ENCODE measurements at places on chromosomes 6 and 20. TPM values are rescaled to one million over a fixed set of nuclear protein-coding genes. Genes with fewer than 3 reads are reported as not detected.

DNA sequence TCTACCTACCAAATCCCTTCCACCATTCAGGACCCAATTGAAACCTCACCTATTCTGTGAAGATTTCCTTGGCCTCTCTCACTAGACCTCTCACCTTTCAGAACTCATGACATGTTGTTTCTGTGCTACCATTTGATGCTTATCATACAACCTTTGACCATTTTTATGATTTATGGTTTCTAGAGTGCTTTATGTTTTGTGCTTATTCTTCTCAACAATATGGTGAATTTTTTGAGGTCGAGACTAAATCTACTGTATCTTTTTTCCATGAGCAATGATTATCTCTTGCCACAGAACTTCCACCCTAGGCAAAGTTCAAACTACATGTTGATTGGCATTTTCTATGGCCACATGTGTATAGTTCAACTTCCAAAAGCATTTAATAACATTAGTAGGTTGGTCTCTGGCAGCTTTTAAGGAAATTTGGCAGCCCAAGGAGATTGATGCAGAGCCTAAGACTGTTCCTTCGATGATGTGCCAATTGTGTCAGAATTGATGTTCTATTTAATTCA lies 84.9 kb downstream of the OLIG3 start:
- no peak for ATAC-seq

DNA sequence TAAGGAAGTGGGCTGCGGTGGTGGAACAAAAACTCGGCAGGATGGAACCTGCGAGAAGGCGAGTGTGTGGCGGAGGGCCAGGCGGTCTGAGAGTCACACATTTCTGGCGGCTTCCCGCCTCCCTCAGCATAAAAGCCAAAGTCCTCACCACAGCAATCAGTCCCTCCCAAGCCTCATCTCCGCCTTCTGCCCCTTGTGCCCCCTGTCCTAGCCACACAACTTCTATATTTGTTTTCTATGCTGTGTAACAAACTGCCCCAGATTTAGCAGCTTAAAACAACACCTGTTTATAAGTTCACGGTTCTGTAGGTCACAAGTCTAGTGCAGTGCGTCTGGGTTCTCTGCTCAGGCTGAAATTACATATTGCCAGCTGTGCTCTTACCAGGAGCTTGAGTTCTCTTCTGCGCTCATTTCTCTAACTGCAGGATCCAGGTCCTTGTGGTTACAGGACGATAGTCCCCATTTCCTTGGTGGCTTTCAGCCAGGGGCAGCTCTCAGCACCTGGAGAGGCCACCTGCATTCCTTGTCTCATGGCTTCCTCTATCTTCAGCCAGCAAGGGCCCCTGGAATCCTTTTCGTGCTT lies 11.7 kb upstream of the SPO11 start:
- ATAC-seq: no peak

- no peak for ATAC-seq
Observed at GRCh38 chr20:24164360-24164759, 175.8 kb upstream of the GGTLC1 start.

GRCh38 chr6:9412951-9413559 lies 977.7 kb upstream of the SLC35B3 start:
- ATAC-seq: no peak

Gene FAM83D
- total RNA-seq: 15.9 TPM

DNA sequence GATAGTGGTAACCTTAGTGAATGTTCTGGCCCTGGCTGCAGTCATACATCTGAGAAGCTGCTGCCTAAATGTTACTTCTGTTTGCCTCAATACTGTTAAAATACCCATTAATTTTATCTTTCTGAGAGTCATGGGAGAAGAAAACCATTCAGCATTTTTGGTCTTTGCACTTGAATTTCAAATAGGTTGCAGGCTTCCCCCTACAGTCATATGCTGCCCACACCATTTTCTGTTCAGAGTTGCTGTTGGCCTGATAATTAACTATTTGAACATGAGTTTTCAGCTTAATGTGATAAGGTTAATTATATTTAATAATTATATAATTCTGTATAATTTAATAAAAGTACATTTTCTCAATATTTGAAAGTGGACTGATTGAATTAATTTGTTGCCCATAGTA lies 325.5 kb upstream of the KCNQ5 start:
- ATAC-seq: no peak

DNA sequence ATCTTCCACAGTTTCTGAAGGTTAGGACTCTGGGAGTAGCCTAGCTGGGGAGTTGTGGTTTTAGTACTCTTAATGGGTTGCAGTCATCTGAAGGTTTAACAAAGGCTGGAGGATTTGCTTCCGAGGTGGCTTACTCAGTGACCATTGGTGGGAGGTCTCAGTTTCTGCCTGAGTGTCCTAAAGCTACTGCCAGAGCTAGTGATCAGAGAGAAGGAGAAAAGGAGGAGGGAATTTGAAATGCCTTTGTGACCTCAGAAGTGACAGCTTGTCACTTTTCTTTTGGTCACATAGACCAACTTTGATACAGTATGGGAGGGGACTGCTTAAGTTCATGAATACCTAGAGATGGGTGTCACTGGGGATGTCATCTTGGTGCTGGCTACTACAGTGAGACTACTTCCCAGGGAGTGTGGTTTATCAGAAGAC lies 41.3 kb downstream of the NCOA3 start:
- ATAC-seq: peak; percentile 88

DNA sequence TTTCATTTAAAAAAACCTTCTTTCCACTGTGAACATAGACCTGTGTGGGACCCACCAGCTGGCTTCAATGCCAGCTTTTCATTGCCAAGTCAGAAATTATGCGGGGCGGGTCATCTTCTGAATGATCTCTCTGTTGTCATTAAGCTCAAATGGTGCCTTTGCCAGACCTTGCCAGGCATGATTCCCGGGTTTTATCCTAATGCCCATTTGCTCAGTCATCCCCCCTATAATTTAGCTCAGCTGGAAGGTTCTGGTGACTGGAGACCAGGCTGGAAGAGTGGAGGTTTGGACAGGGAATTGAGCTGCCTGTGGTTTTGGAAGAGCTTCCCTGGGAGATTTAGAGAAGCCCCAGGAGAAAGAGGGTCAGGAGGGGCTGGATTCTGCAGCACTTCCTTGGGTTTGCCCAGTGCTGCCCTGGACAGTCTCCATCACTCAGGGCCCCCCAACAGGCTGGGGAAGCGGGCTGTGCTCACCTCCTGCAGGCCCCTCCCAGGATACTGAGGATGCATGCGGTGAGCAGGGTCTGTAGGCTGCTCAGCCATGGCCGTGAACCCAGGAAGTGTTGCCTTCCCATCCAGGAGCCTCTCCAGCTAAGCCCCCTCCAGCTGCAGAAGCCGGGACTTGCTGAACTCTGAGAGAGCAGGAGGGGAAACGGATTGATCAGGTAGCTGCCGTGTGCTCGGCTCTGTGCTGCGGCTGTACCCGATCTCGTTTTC lies 273.0 kb downstream of the CDH4 start:
- ATAC-seq: no peak

Gene FNDC11
- not detected for total RNA-seq

GRCh38 chr6:36851626-36852025 lies 12.4 kb upstream of the CPNE5 start:
- no peak for ATAC-seq

DNA sequence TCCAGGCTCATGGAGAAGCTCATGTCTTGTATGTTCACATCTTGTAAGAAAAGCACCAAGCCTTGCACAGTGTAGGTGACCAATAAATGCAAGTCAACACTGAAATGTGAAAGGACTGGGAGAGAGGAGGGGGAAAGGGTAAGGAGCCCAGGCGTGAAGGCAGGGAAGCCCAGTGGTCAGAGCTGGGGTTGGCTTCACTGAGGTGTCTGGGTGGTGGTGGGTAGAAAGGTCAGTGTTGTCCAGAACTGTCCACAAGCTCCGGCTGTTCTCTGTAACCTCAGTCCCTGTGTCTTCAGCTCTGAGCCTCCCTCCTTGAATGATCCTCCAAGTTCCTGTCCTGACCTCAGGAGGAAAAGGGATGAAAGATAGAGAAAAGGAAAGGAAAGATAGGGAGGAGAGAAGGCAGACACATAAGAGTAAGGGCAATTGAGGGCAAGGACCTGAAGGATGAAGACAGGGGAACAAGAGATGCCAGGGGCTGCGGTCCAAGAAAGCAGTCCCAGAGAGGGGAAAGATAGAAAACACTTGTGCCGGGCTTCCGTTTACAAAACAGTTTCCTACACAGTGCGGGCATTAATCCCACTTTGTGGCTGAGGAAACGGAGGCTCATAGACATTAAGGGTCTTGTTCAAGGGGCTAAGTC lies 2.4 kb upstream of the TNXB start:
- no peak for ATAC-seq
